ENCODE measurements at places on chromosomes 5 and 9. TPM values are rescaled to one million over a fixed set of nuclear protein-coding genes. Genes with fewer than 3 reads are reported as not detected.

Gene FSTL4
- total RNA-seq, result 0.34 TPM

Gene PLK2
- 13.7 TPM for total RNA-seq

Gene CDH10
- 0.15 TPM for total RNA-seq

GRCh38 chr5:151134228-151134627 lies 23.4 kb downstream of the ANXA6 start:
- peak; percentile 40 for DNase-seq

DNA sequence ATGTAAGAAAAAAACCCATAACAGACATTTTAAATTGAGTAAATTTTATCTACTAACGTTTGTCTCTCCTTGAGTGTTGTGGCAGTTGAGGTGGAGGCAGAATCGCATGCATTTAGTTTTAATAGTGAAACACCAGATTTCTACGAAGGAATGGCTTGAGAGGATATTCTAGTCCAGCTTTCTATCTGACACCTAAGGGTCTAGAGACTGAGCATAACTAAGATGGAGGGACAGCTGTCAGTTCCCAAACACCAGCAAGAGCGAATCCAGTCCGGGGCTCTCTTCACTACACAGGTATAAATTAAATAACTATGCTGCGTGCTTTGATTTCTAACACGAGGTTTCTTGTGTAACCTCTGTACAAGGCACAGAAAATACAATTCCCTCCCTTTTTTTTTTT lies 1.4 kb downstream of the NCBP1 start:
- DNase-seq, result no peak

DNA sequence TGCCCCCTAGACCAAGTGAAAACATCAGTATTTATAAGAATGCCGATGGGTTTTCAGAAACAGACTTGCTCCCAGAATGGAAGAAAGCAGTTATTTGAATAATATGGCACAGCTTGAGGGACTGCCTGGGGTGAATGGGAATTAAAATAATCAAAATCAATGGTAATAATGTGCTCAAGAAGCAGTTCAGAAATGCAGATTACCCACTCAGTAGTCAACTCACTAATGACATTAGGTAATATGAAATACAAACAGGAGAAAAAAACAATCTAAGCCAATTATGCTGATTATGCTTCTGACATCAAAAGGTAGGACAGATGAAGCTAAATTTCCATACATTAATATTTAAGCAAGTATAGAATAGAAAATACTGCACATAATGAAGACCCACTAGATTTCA lies 179.3 kb downstream of the ENC1 start:
- no peak for DNase-seq

DNA sequence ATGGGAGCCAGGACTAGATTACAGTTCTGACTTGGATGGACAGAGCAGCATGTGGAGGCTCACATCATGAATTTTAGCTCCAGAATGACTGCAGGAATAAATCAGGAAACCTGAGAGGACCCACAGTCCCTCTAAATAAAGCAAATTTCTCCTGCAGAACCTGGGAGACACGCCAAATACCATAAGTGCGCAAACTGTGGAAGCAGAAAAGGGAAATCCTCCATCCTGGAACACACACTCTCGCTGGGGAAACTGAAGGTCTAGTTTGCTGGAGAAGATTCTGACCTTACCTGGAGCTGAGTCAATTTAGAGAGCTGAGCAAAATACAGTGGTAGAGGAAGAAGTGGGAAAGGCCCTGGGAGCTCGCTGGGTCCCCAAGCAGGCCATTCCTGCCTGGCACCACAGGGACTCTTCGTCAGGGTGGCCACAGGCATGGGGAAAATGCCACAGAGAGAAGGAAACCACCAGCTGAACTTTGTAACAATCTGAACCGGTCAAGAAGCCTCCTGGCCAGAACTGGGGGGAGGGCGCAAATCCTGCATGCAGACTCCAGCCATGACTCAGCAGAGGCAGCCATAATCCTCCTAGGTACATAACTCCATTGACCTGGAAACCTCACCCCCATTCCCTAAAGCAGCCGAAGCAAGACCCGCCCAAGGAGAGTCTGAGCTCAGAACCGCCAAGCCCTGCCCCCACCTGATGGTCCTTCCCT lies 390.9 kb downstream of the LRRC70 start:
- no peak for DNase-seq

GRCh38 chr9:8338767-8339510 lies 539.4 kb upstream of the DMAC1 start:
- DNase-seq, result no peak

DNA sequence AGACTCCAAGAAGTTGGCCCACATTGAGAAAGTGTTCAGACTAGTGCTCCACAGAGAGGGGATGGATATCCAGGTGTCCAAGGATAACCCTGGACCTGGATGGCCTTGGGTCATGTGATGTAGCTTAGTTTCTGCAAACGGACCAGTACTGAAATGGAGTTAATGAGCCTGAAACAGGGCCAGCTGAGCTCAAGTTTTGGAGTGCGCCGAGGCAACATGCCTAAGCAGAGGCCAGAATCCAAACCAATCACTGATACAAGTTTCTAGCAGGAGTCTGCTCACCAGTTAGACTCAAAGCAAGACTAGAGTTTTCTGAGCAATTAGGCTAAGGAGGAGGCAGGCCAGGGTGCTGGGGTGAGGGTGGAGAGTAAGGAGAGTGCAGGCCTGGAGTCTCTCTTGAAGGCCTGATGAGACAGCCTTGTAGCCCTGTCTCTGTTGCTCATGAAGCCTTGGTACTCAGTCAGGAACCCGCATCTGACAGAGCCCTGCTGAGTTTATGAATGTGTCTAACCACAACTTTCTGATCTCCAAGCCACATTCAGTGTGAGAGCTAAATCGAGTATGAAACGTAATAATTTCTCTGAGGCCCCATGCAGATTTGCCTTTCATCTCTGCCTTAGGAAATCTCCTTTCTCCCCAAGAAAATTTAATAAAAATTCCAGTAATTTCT lies 68.9 kb upstream of the EQTN start:
- DNase-seq, result no peak

DNA sequence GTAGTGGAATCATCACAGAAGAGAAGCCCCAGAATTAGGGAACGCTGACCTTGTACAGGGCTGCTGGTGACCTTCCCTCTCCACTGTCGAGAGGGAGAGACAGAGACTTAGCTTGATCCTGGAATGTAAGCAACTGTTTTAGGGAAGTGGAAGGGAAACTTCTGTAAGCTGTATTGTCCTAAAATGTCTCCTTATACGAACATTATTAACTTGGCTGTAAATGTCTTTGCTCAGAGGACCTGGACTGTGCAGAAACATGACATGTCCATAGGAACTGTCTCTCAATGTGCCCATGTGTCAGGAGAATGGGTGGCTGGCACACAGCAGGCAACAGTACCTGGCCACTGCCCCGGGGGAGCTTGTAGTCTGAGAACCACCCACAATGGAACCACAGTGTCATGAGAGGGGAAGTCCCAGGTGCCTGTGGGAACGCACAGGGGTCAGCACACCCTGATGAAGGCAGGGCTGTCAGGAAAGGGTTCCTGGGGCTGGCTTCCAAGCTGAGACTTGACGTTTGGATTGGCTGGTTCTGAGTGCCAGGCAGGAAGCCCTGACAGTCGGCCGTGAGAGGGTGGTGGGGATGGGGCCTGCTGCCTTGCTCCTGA lies 34.0 kb downstream of the DAP start:
- DNase-seq, result no peak

DNA sequence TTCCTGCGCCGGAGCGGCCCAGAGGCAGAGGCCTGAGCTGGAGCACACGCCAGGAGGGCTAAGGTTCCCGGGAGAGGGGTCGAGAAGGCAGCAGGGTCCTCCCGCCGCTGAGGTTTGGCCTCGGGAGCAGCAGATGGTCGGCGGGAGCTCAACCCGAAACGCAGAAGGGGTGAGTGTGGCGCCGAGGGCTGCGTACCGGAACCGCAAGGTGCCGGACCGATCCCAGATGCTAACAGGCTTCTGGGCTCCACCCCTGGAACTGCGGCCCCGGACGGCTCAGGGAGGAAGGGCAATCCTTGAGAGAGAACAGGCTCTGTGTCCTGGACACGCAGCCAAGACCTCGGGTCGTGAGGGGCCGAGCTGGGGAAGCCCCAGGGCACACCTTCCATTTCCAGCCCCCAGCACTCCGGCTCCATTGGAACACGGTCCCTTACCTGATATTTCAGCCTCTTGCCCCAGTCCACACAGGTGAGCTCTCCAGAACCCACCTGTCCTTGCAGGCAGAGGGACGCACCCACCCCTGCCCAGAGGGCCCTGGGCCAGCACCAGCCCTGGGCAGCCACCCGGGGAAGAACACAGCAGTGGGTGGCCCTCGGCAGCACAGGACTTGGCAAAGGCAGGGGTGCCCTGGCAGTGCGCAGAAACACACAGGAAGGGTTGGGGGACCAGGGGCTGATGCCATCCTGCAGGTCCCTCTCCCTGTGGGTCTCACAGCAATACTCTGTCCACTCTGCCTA lies 1.4 kb downstream of the LHX3 start:
- no peak for DNase-seq

- no peak for DNase-seq
These were observed 173.5 kb upstream of the FBXL7 start for GRCh38 chr5:15326471-15326870.

DNA sequence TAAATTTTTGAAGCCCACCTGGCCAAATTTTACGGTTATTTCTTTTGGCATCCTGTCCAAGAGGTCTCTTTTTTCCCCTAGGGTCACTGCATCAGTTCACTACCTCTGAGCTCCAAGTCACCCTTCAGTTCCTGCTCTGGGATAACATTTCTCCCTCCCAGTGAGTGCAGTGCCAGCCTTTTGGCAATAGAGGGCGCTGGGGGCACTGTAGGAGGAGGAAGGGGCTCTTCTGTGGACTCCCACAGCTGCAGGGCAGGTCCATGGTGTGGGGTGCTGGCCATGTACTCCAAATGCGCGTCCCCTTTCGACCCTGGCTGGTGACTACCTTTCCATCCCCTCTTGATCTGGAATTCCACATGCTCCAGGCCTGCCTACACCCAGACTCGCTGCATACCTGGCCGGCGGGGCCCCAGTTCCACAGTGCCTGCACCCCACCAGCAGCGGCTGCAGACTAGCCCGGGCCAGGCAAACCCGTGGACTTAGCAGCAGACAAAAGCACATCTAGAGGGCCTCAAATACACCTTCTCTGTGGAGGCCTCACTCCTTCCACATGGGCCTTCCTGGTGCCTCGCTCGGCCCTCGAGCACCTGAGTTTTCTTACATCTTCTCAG lies 20.3 kb upstream of the NINJ1 start:
- no peak for DNase-seq

- no peak for DNase-seq
These were observed 134.6 kb upstream of the CPEB4 start for GRCh38 chr5:173753307-173754168.

- no peak for DNase-seq
These were observed 6.5 kb downstream of the OR13C8 start for GRCh38 chr9:104575456-104575855.

DNA sequence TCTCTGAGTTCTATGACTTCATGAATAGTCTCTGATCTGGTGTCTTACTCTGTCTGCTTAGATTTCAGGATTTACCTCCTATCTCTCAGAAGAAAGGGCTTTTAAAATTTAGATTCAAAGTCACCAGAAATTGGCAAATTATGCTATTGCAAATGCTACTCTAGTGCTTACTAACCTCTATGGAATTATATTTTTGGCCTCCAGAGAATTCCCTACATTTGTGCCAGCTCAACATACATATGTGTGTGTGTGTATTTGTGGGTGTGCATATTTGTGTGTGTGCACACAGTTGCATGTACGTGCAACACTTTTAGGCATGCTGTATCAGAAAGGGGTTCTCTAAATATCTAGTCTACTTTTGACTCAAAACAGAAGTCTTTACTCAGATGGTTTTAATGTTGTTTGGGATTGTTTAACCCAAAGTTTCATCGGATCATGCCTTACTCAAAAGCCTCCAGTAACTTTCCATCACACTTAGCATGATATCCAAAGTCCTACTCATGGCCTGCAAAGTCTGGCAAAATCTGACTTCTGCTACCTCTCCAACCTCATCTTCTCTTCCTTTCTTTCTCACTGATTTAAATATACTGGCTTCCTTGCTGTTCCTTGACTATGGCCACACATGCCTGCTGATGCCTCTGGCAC lies 147.6 kb upstream of the NR3C1 start:
- DNase-seq, result no peak
